NCI-H2081 (cell line): ENCODE measurements at places on chromosomes 5 and 9.

DNA sequence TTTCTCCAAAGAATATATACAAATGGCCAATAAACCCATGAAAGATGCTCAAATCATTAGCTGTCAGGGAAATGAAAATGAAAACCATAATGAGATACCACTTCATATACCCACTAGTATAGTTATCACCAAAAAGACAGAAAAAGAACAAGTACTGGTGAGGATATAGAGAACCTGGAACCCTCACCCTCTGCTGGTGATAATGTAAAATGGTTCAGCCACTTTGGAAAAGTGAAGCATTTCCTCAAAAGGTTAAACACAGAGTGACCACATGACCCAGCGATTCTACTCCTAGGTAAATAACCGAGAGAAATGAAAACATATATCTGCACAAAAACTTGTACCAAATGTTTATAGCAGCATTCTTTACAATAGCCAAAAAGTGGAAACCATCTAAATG lies 72.0 kb downstream of the HSD17B3 start:
- no peak for DNase-seq

- no peak for DNase-seq
These were observed 44.9 kb upstream of the SYNPO start for GRCh38 chr5:150595466-150596031.

GRCh38 chr5:110590187-110590586 lies 136.3 kb downstream of the TMEM232 start:
- peak; percentile 18 for DNase-seq

DNA sequence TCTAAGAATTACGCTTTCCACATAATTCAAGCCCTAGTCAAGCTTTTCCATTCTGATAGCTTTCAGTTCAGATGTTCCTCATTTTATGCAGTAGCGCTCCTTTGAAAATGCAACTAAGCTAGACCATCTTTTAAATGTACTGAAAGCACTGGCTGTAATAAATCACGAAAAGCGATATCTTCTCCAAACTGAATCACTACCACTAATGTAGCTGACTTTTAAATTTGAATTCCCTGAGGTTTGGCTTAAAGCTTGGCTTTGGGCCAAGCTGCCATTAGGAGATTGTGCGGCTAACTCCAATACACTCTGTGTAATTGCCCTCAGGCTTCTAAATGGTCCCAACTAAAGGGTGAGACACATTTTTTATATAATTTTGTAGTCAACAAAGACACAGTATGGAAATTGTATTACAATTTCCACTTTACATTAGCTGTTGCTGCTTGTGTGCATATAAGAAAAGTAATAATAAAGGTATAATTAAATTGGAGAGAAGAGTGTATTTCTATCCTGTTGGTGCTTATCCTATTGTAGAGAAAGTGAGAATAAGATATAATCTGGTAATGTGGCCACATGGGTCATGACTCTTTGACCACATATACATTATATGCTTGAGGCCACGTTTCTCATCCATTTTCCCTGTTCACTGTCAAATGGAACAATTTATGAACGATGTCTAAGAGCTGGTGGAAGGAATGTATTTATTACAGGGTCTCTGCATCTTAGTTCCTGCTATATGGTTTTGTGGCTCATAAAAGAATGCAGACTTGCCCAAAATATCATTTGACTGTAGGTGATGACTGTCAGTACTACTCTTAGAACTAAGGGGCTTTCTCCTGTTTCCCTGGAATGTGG lies 118.7 kb upstream of the TAF11L2 start:
- DNase-seq = peak; percentile 62

DNA sequence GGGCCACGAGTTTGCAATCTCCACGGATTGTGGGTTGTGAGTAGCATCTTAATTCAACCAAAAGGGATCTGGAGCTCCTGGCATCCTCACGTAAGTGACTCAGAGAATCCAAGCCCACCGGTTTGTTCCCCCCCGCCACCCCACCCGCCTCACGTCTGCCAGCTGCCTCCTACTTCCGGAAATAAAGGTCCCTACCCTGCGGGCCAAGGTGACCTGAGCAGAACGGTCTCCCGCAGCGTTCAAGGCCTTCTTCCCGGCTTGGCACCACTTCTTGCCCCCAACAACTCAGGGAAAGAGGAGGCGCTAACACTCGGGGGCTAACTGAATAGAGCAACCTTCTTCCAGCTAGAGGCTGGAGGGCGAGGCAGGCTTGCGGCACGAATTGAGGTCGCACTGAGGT lies 8.8 kb upstream of the GPRIN1 start:
- DNase-seq = no peak
